Fibroblast of pulmonary artery (primary cell): ENCODE measurements at places on chromosomes 16 and 17.

DNA sequence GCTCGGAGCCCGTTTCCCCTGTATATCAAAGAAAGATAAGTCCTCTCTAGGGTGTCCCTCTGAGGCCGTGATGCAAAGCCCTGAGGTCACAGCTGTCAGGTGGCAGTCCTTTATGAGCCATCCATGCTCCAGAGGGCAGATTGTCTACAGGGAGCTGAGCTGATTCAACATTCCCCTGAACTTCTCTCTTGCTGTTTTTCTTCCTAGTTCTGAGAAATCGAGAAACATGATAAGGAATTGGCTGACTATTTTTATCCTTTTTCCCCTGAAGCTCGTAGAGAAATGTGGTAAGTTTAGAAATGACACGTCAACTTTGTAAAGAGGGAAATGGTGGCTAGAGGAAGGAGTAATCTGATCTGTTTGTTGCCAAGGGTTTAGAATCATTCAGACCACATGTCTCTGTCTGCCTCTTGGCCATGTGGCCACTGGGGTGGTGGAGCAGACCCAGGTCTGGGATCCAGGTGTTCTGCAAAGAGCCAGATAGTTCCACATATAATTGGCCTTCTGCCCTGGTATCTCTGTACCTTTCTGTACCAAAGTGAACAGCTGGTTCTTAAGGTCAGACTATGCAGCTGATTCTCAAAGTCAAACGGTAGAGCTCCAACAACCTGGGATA is 3.5 kb downstream of the CTNS start:
- peak; percentile 72 for DNase-seq

GRCh38 chr16:709566-710499 is 4.2 kb upstream of the FBXL16 start:
- peak; percentile 85 for DNase-seq

GRCh38 chr17:80109713-80110446 is 8.5 kb downstream of the GAA start:
- DNase-seq = no peak

- no peak for DNase-seq
Measured at GRCh38 chr16:83066011-83066410, 439.2 kb downstream of the CDH13 start.

DNA sequence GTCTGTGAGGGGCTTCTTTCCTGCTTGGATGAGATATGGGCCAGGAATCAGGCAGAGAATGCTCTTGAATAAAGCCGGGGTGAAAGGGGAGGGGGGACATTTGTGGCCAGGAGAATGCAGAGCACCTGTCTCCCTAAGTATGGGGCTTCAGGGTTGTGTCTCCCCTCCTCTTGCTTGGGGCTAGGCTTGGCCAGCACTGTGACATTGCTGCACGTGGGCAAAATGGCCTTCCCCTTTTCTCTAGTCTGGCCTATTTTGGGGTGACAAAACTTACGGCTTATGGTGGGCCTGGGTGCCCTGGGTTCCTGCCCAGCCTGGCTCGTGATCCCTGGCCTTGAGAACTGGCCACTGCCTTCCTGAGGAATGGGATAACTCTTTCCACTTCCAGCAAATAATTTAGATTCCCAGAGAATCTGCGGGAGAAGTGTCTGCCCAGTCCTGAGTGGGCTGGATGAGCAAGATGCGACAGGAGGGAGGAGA is 5.6 kb downstream of the NFE2L1 start:
- DNase-seq = no peak

DNA sequence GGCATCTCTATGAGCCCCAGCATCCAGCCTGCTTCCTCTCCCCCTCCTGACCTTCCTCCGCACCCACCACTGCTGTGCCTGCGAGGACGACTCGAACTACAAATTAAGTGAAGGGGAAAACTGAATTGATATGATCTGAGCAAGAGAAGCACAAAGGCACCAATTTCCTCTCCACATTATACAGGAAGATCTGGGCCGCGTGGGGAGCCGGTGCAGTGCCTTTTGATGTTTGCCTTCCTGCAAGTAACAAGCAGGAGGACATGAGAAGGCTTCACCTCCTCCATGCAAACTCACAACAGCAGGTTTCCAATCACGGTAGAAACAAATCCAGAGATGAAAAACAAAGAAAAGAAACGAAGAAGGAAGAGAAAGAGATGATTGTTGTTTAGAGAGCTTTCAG is 57.8 kb upstream of the MMP2 start:
- no peak for DNase-seq
